ENCODE measurements at places on chromosomes 2 and 18. TPM values are rescaled to one million over a fixed set of nuclear protein-coding genes. Genes with fewer than 3 reads are reported as not detected.

DNA sequence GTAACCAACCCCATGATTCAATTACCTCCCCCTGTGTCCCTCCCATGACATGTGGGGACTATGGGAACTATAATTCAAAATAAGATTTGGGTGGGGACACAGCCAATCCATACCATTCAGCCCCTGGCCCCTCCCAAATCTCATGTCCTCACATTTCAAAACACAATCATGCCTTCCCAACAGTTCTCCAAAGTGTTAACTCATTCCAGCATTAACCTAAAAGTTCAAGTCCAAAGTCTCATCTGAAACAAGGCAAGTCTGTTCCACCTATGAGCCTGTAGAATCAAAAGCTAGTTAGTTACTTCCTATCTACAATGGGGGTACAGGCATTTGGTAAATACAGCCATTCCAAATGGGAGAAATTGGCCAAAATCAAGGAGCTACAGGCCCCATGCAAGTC, 32.0 kb upstream of the CCDC141 start:
- no peak for DNase-seq

DNA sequence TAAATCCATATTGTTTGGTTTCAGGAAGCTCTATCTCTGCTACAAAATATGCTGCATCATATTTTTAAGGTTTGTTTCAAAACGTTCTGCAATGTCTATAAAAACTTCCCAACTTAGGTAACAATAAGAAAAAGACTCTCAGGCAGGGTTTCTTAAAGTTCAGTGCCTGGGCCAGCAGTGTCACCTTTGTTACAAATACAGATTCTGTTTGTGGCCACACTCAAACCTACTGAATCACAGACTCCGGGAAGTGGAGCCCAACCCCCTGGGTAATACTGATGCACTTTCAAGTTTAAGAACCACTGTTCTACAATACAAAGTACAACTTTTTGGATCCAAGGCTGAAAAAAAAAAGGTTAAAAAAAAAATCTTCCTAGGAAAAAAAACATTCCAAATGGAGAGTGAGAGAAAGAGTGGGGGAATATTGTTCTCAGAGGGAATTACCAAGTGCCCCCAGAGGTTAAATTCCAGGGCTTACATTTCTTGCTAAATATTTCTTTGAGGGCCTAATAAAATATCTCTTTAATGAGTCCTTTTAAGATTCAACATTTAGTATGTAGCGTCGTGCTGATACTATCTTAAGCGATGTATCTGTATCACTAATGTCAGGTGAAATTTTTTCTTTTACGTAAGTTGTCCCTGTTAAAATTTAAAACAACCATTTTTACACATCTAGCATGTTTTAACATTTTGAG, 476.7 kb downstream of the TXNL1 start:
- no peak for DNase-seq

TMEM200C gene
- total RNA-seq = 0.14 TPM

HOXD13 gene
- total RNA-seq = not detected

KCNJ13 gene
- total RNA-seq = not detected

Data from foreskin keratinocyte (primary cell).